Stimulated activated CD4-positive, alpha-beta T cell treated with anti-CD3 and anti-CD28 coated beads, Interleukin-2, amount 100 ng/mL, for 48 hours (primary cell): ENCODE measurements at places on chromosomes 5 and 9.

DNA sequence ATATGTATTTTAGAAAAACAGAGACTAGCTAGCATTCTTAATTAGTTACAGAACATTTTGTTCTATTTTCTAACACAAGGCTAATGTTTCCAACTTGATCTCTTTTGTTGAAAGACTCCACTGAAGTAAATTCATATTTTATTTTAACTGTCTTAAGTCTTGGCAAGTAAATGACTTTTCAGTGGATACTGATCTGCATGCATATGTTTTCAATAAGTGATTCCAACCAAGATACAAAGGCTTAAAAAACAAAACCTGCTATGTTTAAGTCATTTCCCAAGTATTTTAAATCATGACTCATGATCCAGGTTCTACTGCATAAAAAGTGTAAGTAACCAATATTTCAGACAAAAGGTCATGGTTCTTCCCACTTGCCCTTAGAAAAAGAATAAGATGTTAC lies 5.7 kb downstream of the CDO1 start:
- DNase-seq = no peak

- no peak for DNase-seq
Observed at GRCh38 chr5:17816944-17817343, 182.7 kb downstream of the TAF11L14 start.

- DNase-seq = no peak
Observed at GRCh38 chr5:17019324-17019723, 83.2 kb upstream of the MYO10 start.

DNA sequence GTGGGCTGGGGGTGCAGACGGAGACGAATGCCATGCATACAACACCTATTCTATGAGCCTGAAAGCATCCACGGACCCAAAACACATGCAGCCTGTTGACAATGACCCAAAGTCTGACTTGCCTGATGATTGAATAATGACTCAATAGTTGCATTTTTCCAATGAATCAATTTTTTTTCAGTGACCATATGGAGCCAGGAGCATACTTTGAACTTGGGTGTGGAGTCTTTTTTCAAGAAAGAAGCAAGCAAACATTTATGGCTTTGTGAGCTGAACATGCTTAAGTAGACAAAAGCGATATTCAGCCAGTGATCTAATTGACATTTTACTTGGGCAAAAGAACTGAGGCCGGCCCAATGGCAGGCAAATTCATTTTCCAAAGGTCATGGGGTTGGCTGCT lies 283.9 kb upstream of the PANK3 start:
- no peak for DNase-seq

DNA sequence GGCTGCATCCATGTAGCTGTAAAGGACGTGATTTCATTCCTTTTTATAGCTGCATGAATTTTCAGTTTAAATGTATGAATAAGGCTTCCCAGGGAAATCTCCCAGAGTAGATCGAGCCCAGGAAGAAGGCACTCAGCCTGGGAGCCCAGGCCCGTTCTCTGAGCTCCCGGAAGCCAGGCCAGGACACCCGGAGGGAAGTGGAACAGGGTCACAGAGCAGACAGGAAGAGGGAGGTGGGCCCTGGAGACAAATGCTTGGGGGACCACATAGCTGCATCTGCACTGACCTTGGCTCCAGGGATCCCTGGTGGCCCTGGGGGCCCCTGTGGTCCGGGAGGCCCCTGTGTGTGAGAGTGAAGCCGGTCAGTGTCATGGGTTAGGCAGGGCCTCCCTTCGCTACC lies 19.7 kb upstream of the PHYKPL start:
- no peak for DNase-seq

DNA sequence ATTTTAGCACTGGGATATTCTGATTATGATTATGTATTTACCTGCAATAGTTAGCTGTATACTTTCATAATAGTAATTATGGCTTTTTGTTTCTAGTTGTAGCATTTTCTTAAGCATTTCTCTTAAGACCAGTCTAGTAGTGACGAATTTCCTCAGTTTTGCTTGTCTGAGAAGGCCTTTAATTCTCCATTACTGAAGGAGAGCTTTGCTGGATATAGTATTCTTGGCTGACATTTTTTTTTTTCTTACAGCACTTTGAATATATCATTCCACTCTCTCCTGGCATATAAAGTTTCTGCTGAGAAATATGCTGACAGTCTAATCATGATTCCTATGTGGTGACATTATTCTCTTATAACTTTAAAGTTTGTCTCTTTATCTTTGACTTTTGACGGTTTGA lies 181.1 kb upstream of the DMRTA1 start:
- no peak for DNase-seq

DNA sequence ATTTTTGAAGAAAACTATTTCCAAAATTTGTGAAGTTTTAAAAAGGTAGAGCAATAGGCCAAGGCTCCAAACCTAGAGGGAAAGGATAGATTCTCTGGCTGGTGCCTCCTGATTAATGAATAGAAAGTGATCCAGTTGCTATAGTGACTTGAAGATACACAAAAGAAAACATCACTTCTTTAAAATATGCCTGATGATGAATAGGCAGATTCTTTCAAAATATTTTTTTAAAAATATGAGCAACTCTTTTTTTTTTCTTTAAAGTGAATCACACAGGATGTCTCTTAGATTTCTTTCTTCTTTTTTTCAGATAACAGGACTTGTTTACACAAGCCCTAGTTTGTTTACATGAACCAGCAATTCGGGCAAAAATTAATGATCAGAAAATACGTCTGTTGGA lies 124.4 kb downstream of the RFK start:
- DNase-seq = no peak

- no peak for DNase-seq
Observed at GRCh38 chr5:179345183-179345432, 153 bp downstream of the ADAMTS2 start.

GRCh38 chr9:98222885-98223691 lies 30.7 kb upstream of the CORO2A start:
- no peak for DNase-seq

- DNase-seq = no peak
Observed at GRCh38 chr5:176959051-176959450, 47.5 kb downstream of the UIMC1 start.

DNA sequence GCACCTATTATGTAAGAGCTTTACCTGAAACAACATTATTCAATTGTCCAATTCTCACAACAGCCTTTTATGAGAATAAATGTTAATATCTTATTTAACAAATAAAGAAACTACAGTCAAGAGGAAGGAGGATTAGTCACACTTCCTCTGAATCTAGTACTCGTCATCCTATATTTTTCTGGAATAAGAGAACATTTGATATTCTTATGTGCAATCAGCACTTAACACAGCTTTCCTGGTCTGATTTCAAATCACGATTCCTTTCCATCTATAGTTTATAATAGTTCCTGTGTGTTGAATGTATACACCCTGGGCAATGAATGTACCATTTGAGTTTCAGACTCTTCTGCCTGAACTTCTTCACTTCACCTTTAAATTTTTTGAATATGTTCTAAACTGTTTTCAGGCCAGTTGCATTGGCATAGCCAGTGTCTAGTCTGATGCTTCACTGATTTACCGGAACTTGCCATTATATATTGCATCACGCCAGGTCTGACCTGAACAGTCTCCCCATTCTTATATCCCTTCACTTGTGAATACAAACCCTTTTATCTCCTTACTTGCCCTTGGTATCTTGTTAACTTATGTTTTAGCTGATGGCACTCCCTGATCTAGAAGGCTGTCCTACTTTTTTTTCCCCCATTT lies 698.3 kb downstream of the MAT2B start:
- DNase-seq = no peak

DNA sequence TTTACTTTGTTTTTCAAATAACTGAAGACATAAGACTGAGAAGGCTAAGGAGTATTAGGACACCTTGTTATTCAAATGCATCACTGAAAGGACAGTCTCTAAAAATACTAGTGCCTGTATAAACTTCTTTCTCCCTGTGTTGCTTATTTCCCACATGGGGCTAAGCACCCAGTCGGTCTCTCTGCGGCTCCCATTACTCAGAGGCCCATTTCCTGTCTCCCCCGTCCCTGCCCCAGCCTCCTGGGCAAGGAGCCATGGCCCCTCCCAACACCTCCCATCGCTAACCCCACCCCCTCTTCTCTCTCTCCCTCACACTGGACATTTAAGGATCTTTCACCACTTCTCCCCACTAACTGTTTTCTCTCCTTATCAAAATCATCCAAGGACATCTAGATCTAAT lies 81.9 kb downstream of the EBF1 start:
- no peak for DNase-seq
